ENCODE measurements at places on chromosomes 1 and 21.

GRCh38 chr1:202291001-202291400 is 50.7 kb downstream of the UBE2T start:
- no peak for DNase-seq

DNA sequence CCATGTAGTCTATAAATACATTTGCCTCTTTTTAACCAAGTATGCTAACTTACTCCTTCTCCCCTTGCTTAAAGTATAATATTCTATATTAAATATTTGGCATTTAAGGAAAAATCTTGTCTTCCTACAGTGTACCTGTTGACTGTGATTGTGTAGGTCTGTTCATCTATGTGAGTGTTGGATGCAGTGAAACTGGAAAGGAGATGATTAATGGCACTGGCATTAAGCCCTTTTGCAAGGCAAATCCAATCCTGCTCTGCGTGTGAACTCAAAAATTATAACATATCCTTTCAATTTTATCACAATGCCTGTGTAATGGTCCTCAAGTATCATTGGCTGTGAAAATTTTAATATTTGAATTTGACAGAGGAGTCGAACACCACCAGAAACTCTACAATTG is 565.0 kb downstream of the KCNT2 start:
- DNase-seq: no peak

DNA sequence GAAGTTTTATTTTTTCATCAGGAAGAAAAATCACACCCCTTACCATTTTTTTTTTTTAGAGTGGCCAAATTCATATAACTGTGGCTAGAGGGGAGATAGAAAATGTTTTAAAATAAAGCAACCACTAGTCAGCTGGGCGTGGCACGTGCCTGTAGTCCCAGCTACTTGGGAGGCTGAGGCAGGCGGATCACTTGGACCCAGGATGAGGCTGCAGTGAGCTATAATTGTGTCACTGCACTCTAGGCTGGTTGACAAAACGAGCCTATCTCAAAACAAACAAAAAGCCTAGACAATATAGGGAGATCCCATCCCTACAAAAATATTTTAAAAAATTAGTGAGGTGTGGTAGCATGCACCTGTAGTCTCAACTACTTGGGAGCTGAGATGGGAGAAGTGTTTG is 14.8 kb upstream of the BECN2 start:
- DNase-seq: no peak

- no peak for DNase-seq
Measured at GRCh38 chr1:89191314-89191713, 7.4 kb downstream of the GBP4 start.

GRCh38 chr1:156120318-156120717 is 5.8 kb downstream of the LMNA start:
- DNase-seq: no peak

- no peak for DNase-seq
Measured at GRCh38 chr1:21938732-21939538, 1.8 kb upstream of the HSPG2 start.

DNA sequence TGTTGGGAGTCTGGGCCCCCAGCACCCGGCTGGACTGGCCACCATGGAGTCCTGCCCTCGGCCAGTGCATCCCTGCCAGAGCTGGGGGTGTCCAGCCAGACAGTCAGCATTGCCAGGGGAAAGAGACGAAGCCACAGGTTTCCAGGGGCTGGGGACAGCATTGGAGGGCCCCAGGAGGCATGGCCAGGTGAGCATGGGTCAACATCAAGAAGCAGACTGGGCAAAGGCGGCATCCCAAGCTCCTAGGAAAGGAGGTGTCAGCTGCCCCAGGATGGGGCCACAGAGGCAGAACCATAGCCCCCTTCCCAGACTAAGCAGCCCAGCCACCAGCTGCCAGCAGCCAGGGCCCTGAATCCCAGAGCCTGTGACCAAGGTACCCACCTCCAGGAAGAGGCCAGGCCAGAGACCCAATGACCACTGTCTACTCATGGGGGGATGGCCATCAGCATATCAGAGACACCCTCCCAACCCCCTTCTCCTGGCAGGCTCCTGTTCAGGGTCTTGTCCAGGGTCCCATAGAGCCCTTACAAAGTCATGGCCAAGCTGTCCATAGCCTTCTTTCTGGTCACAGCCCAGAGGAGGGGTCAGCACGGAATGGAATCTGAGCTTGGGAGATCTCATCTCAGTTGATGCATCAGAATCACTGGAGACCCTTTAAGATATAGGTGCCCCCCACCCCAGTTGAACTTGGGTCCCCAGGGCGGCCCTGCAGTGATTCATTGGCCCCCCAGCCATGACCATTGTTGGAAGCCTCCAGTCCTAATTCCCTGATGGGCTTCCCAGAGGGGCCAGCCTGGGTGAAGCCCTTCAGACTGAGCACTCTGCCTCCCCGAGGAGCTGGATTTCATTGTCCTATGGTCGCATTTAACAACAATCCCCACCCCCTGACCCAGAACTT is 32.5 kb downstream of the WNT3A start:
- DNase-seq: no peak

DNA sequence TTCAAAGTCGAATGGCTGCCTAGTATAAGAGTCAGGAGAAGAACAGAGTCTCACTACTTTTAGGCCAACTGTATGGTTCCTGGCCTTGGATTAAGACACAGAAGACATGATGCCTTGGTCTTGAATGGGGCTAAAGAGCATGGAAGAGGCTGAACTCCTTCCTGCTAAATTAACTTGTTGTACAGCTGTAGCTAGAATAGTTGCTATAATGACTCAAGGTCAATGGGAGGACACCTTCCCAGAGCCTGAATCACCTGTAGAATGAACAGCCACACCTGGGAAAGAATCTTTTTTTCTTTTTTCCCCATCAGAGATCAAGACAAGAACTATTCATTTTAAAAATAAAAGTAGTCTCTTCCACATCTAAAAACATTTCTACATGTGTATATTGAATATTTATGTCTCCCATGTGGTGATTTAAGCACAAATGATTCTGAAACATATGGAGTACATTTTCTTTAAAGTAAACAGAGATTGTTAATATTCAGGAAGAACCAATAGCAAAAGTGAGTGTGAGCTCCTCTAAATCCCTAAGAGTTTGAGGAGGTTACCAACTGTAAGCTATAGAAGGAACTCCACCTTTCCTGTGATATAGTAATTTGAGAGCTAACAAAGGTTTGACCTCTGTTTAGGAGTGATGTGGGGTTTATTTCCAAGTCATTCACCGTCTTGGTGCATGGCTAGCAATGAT is 191.3 kb downstream of the TGFB2 start:
- no peak for DNase-seq

- DNase-seq: no peak
Measured at GRCh38 chr1:148160343-148161052, 8.4 kb upstream of the NBPF11 start.

- DNase-seq: no peak
Measured at GRCh38 chr1:16267690-16268180, 30.8 kb upstream of the CPLANE2 start.

DNA sequence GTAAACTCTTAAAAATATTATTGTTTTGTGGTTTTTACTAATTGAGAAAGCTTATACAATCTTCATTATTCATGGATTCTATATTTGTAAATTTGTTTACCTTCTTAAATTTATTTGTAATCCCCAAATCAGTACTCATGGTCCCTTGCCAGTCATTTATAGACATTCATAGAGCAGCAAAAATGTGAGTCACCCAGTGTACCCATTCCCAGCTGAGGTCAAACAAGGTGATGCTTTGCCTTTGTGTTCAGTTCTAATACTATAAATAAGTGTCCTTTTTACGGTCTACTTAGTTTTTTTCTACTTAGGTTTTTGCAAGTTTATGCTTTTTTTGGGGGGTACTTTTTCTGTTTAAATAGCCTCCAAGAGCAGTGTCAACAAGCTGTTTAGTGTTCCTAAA is 36.1 kb downstream of the SORT1 start:
- no peak for DNase-seq

DNA sequence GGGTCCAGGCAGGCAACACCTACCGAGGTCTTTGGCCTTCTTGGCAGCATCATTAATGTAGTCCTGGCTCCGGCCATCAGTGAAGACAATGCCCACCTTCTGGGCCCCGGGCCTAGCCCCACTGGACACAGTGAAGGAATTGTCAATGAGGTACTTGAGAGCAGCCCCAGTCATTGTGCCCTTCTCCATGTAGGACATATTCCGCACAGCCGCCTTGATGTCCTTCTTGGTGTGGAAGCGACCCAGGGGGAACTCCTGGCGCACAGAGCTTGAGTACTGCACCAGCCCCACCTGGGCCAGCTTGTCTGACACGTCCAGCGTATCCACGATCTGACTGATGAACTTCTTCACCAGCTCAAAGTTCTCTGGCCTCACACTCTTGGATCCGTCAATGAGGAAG is 7.5 kb downstream of the MATN1 start:
- no peak for DNase-seq

DNA sequence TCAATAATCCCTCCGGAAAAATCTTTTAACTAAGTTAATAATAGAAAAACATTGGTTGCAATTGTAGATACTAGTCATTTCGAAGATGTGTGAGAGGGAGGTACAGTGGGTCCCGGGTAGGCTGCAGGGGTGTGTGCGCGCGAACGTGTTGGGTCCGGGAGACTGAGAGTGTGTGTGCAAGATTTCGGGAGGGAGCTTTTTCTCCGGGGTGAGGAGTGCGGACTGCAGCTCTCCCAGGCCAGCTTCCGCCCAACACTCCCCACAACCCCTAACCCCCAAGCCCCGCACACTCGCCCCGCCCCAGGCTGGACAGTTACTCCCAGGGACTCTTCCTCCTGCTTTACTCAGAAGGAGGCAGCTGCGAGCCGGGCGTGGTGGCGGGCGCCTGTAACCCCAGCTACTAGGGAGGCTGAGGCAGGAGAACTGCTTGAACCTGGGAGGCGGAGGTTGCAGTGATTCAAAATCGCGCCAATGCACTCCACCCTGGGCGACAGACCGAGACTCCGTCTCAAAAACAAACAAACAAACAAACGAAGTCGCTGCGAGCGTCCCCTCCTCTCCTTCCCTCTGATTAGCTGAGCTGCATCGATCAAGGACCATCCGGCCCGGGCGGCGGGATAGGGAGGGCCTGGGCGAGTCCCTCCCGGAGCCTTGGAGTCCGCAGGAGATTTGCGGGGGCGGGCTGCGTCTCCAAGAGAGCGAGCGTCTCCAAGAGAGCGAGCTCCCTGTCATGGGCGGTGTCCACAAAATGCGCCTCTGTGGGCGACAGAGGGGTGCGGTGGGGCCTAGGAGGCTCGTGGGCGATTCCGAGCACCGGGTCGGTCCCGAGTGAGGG is 28.3 kb upstream of the PPM1J start:
- no peak for DNase-seq

- no peak for DNase-seq
Measured at GRCh38 chr1:211928993-211929637, 98.6 kb upstream of the LPGAT1 start.

DNA sequence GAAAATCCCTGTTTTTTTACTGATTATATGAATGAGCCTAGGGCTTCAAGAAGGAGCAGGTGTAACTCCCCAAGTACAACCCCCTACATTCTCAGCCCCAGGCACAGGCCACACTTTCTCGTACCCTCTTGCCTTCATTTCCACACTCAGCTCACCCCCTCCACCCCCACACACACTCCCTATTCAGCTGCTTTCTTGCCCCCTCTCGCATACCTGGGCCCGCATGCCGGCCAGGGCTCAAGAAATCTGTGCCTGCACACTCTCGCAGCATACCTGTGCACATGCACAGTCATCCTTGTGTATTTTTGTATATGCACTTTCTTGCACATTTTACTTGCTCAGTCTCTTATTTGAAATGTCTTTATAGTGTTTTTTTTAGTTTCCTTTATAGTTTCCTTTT is 2.0 kb downstream of the PTPRF start:
- DNase-seq: no peak

GRCh38 chr1:240693036-240693435 is 81.1 kb upstream of the GREM2 start:
- no peak for DNase-seq

GRCh38 chr1:234718496-234719453 is 108.8 kb upstream of the IRF2BP2 start:
- no peak for DNase-seq

DNA sequence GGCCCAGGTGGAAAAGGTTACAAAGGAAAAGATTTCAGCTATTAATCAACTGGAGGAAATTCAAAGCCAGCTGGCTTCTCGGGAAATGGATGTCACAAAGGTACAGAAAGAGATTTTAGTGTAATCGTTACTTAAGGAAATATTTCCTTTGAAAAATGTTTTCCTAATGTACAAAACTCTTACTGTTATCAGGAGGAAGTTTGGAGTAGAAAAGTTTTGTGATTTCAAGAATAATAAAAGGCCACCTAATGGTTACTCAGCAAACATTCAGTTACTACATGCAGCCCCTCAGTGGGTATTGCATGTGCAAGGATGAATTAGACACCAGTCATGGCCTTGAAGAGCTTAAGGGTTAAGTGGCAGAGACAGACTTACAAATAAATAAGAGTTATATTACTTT is 85.2 kb downstream of the SDCCAG8 start:
- DNase-seq: no peak

GRCh38 chr1:228902781-228903433 is 167.6 kb downstream of the RHOU start:
- DNase-seq: no peak

DNA sequence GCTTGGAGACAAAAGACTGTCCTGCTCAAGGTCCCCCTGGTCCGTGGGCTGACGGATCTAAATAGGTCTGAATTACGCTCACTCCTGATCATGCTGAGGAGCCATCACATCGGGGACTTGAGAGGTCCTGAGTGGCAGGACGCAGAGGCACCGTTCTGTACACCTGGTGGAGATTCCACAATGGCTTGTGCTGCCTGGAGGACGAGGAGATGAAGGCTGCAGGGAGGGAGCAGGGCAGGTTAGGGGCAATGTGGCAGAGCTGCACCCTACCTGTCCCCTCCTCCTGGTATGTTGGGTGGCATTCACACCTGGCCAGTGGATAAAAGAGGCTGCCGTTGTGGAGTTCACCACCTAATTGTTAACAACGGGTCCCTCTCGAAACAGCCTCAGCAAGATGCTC is 38.7 kb downstream of the RHBG start:
- no peak for DNase-seq

- no peak for DNase-seq
Measured at GRCh38 chr1:66890621-66891020, 34.0 kb downstream of the DNAI4 start.
